ENCODE measurements at places on chromosomes 16 and 17.

GRCh38 chr16:19767497-19767896 is 49.4 kb downstream of the IQCK start:
- DNase-seq: no peak

- no peak for DNase-seq
These were observed 133.6 kb downstream of the AATF start for GRCh38 chr17:37082311-37082860.

- no peak for DNase-seq
These were observed 28.4 kb upstream of the ZNF423 start for GRCh38 chr16:49884033-49885015.

DNA sequence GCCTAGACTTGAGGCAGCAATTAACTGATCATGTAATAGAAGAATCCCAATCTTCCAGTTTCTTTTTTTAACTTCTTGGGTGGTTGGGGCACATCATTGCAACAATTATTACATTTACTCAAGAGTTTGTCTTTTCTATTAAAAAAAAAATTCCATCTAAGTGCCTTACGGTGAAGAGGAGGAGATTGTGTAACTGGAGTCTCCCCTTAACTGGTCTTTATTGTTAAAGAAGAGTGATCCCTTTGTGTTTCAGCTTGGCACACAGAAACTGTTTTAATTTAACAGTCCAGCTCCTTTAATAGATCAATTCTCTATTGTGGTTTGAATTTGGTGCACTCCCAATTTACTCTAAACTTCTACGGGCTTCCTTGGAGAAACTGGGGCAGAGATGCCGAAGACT is 75.2 kb downstream of the FTO start:
- DNase-seq: no peak

GRCh38 chr16:31157136-31157535 is 7.3 kb upstream of the PRSS36 start:
- DNase-seq: no peak

- no peak for DNase-seq
These were observed 206.0 kb downstream of the CYB561 start for GRCh38 chr17:63240106-63240505.

DNA sequence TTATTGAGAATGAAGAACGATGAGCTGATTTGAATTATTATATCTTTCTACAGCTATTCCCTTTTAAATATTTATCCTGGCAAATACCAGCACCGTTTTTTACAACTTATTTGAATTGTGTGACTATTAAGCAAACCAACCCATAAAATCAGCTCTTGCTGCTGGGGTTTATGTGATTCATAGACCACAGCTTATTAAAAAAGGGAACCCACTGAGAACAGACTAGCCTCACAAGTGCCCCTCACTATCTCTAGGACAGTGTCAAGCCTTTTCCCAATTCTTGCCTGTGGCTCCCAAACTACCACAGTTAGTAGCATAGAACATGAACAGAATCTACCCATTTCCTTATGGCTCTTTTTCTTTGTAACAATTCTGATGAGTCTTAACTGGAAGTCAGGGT is 6.1 kb upstream of the LIG3 start:
- DNase-seq: no peak

DNA sequence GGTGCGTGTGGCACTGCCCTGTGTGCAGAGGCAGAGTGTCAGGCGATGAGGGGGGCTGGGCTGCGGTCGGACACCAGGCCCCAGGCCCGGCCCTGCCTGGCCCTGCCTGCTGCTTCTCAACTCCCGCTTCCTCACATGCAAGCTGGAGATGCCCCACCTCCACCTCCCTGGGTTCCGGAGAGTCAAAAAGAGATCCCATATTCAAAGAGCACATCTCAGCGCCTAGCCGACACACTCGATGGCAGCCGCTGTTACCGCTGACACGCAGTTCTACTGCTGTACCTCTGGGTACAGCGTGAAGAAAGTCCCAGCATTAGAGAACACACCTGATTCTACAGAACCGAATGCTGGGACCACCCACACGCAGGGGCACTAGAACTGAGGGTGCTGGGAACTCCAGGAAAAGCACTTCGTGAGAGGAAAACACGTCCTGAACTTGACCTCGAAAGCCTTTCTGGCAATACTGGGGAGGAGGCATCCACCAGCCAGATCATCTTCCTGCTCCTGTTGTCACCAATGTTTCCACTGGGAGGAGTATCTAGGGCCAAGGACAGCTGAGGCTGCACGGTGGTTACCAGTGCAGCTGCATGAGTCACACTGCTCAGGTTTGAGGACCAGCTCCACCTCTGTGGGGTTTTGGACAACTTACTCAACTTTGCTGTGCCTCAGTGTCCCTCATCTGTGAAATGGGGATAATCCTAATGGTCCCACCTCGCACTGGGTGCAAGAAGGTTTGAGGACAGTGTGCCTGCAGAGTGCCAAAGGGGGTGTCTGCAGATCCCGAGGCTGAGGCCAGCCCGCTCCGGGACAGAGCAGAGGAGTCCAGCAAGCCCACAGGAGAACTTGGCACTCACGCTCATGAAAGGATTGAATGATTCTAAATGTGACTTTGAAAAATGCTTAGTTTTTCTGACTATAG is 100.4 kb upstream of the DNAH17 start:
- DNase-seq: no peak

GRCh38 chr17:39757931-39758873 is 20.5 kb downstream of the GRB7 start:
- DNase-seq: no peak

- no peak for DNase-seq
These were observed 5.3 kb downstream of the FAM234A start for GRCh38 chr16:239948-240277.

DNA sequence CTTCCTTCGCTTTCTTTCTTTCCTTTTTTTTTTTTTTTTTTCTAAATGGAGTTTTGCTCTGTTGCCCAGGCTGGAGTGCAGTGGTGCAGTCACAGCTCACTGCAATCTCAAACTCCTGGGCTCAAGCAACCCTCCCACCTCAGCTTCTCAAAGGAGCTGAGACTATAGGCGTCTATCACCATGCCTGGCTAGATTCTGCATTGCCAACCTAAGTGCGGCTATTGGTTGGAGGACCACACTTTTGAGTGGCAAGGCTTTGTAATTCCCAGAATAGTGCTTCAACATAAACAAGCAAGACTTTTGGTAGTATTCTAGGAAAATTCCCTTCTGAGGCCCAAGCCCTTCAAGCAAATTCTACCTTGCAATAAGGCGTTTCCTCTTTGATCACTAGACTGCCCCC is 107.8 kb downstream of the YPEL2 start:
- no peak for DNase-seq

GRCh38 chr16:86928523-86929011 is 350.2 kb downstream of the FOXL1 start:
- no peak for DNase-seq

GRCh38 chr17:50289991-50290702 is 15.9 kb downstream of the TMEM92 start:
- peak; percentile 94 for DNase-seq

DNA sequence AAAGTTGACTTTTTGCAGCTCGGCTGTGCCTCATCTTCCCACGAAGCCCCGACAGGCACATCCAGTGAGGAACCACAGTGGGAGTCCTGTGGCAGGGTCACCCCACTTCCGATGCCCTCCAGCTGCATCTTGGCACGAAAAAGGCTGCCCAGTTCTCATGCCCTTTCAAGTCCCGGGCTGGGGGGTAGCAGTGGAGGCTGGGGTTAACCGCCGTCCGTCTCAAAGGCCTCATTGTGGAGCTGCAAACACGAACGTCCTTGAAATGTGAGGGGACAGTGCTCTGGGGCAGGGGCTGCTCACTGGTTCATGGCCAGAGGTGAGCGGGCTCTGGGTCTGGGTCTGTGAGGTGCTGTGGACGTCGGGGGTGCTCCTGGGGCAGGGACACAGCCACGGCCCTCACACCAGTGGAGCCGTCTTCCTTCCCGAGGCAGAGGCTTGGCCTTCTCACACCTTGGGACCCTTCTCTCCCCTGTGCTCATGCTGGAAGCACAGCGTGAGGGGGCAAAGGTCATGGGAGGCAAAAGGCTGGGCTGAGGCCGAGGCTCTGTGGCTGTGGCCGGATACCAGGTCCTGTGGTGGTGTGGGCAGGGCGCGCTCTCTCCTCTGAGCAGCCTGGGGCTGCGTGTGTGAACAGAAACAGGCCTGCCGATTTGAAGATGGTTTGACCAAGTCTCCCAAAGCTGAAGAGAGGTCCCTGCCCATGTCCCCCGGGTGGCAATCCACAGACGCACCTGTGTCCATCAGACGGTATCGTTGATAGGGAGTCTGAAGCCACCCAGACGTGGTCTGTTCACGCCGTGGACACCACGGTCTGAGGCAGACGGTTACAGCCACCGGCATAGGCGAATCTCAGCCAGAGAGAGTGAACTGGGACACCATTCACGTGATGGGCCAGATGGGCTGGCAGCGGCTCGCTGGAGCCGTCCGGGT is 3.1 kb upstream of the MC1R start:
- DNase-seq: no peak

DNA sequence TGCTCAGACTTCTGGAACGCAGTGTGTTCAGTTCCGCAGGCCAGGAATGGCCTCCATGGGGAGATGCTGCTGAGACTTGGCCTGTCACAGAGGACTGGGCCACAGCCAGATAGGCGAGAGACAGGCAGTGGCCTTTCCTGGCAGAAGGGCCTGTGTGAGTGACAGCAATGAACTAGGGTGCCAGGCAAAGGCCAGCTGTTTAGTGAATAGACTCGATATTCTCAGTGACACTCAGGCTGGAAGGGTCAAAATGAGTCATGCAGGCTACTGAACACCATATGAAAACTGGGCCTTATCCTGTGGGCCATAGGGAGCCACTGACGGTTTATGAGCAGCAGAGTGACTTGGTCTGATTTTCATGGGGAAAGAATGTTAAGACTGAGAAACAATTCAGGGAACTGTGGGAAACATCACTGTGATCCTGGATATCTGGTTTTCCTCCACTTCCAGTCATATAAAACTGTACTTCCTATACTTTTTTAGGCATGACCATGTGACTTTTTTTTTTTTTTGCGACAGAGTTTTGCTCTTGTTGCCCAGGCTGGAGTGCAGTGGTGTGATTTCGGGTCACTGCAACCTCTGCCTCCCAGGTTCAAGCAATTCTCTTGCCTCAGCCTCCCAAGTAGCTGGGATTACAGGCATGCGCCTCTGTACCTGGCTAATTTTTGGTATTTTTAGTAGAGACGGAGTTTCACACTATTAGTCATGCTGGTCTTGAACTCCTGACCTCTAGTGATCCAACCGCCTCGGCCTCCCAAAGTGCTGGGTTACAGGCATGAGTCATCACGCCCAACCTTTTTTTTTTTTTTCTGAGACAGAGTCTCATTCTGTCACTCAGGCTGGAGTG is 5.2 kb upstream of the NUBP1 start:
- no peak for DNase-seq

DNA sequence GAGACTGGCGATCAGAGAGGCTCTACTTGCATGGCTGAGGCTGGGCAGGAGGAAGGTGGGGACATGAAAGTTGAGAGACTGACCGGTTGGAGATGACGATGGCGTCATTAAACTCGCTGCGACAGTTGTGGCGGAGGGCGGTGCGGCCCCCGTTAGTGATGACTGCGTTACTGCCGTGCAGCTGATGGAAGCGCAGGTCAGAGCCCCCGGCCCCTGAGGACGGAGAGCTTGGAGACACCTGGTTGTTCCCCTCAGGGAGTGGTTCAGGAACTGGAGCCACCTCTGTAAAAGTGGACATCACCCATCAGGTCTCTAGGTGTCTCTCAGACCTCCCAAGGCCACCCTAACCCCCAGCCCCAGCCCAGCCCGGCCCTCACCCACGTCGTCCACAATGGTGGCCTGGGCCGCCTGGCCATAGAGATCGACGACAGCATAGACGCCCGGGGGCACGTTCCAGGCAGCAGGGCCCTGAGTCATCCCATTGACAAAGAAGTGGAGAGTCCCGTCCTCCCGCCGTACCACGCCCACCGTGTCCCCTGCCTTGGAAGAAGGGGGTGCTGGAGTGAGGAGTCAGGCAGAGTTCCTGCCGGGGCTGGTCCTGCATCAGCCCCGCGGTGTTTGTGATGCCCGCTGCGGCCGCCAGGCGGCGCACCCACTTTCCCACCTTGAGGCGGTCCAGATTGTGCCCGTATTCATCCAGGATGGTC is 5.3 kb downstream of the NEURL4 start:
- no peak for DNase-seq

All from fibroblast of skin of left biceps (primary cell).